ENCODE measurements at places on chromosomes 11 and 22.

- no peak for DNase-seq
Measured at GRCh38 chr11:60457576-60457975, 1.9 kb downstream of the MS4A1 start.

DNA sequence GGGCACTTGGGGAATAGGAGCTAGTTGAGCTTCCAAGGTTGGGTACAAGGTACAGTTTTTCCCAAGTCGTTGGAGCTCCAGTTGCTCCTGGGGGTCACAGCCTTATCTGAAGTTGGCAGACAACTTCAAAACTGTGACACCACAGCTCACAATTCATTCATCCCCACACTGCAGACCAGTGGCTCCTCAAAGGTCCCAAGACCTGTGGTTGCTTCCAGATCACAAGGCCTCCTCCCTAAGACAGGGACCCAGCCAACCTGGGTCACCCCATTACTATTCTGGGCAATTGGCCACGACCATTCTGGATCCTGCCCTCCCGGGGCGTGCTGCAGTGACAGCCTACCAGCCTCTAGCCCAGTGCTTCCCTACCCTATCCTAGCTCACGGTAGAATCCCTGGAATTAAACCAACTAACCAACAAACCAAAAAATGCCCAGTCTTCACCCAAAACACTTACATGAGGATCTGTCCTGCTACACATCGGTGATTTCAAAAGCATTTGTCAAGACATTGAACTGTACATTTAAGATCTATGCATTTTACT lies 862 bp upstream of the PDXP start:
- DNase-seq = peak; percentile 25

- no peak for DNase-seq
Measured at GRCh38 chr22:33515795-33516194, 404.5 kb downstream of the LARGE1 start.

GRCh38 chr11:33534575-33534974 lies 166.1 kb downstream of the C11orf91 start:
- peak; percentile 76 for DNase-seq

DNA sequence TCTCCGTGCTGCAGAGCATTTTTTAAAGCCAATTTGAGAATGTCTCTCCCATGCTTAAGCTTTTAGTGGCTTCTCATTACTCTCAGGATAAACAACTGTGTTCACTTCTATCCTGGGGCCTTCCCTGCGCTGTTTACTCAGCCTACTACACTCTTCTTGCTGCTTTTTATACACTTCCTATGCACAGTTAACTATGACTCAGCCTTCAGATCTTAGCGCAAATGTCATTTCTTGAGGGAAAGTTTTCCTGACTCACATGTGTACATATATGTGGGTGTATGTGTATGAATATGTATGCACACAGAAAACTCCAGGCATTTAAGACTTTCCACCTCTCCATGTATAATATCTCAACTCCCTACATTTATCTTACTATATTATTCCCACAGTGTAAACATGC lies 9.8 kb downstream of the THAP12 start:
- DNase-seq = peak; percentile 91

- no peak for DNase-seq
Measured at GRCh38 chr11:36105743-36106581, 162.1 kb downstream of the LDLRAD3 start.

GRCh38 chr11:67644472-67645418 lies 5.2 kb upstream of the TBX10 start:
- DNase-seq = no peak

DNA sequence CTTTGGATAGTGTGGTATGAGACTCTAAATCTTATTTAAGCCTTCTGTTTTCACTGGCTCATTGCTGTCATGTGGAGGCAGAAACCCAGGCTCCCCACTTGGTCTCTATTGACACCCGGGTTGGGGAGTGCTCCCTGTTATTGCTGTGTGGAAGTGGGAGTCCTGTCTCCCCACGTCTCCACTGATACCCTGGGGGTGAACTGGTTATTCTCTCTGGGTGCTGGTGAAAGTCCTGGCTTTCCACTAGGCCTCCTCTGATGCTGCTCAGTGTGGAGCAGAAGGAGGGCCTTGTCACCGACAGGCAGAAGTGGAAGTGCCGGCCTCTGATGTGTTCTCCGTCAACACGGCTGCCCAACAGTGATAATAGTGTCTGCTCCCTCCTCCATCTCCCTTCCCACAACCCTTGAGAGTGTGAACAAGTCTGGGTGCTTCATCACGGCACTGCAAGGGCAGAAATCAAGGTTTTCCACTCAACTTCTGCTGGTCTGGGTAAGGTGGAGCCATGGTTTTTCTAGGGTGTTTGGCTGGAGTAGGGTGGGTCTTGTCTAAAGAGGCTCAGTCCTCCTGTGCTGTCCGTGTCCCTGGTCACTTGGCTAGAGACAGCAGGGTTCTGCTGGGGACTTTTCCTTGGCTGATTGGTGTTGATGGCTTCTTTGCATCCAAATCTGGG lies 240.7 kb upstream of the B3GAT1 start:
- DNase-seq = no peak

DNA sequence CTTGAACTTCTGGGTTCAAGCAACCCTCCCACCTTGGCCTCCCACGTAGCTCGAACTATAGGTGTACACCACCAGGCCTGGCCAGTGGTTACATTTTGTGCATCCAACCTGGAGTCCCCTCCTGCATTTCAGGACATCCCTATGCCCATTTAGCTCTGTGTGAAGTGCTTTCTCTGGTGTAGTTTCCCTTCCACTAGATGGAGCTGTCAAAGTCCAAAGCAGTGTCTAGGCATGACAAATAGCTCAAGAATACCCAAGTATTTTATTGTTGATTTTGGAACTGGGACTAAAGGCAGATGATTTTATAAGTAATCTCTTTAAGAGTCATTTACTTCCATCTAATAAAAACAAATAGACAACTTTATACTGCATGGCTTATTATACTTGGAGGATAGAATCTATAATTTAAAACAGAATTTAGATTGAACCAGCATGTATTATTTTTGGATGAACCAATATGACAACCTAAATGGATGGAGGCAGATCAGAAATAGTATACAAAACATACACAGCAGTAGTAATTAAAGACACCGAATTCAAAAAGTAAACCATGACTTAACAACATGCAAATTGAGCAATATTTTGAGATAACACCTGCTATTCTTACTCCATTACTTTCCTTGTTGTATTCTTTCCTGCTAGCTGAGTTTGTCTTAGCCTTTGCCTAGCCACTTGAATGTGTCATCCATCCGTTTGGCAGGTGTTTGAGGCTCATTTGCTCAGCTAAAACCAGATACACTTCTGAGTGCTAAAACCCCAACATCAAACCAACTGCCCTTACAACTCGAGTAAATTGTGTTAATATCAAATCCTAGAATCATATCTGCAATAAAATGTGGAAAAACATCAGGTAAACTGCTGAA lies 37.7 kb downstream of the EIF4ENIF1 start:
- peak; percentile 73 for DNase-seq

DNA sequence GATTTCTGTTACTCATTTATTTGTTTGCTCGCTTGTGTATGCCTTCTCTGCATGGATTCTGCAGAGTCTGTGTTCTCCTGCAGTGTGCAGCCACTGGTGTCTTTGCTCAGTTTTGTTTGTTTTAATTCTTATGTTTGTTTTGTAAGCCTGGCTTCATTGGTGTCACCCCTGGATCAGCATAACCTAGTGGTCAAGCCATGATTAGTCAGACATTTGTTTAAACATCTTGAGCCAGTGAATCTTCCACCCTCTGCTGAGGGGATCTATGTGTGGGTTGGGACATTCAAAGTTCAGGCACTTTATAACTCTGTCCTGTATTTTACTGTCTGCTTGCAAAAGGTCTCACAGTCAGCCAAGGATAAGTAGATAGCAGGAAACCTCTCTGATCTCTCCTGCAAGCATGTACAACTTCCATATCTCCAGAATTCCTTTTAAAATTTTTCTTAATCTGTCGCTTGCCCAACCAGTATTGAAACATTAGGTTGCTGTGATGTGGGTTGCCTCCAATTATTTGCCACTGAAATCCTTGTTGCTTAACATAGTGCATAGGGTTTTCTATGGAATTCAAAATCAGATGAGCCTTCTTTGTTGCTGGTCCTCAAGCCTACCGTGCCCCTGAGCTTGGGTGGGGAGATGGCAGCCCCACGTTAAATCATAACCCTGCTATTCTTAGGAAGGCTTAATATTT lies 86.8 kb downstream of the KCNQ1OT1 start:
- DNase-seq = peak; percentile 2

DNA sequence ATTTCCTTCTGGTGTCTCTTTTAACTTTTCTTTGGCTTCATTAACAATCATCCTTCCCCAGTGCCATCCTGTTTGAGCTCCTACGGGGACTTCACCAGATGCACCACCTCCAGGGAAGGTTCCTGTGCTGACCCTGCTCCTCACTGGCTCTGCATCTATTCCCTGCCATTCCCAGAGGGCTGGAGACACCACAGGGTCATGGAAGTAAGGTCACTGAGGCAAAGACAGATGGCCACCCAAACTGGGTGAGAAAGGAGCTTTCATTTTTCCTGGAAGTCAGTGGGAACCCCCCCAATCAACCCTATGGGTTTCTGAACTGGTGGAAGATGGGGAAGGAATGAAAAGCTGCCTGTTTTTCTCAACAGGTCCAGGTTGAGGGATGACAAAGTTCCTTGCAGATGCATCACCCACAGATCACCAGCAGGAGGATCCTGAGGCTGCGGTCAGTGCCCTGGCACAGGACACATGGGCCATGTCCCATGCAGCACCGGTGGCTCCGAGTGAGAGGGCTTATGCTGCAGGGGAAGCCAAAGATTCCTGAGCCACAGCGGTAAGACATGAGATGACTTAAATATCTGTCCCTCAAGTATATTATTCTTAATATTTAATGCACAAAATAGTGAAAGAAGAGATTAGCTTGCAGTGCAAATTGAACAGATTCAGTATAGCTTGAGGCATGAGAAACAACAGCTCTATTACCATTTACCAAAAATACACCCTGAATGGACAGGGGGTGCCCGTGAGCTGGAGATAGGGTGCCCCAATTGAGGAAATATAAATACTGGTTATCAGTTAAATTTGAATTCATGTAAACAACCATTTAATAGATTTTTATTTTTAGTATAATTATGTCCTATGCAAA lies 73.0 kb upstream of the VPREB1 start:
- DNase-seq = peak; percentile 9

GRCh38 chr22:31876156-31876920 lies 68.0 kb upstream of the YWHAH start:
- DNase-seq = no peak

GRCh38 chr11:61268588-61269250 lies 26.4 kb downstream of the VWCE start:
- no peak for DNase-seq

GRCh38 chr11:62344210-62344609 lies 7.0 kb downstream of the ASRGL1 start:
- no peak for DNase-seq

DNA sequence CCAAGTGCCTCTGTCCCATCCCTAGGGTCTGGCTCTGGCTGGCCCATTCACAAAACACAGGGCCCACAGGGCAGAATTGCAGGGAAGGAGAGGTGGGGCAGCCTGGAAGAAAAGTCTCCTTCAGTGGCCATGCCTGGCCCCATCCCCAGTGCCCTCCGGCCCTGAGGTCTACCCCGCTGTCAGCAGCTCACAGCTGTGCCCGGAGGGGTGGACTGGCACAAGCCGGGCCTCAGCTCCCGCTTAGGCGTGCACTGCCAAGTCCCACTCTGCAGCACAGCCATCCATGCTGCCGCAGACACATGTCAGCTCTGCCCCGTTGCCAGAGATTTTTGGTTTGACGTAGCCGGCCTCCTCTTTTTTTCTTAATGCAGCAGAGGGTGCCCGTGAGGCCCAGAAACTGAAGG lies 3.9 kb upstream of the SCN2B start:
- peak; percentile 21 for DNase-seq

DNA sequence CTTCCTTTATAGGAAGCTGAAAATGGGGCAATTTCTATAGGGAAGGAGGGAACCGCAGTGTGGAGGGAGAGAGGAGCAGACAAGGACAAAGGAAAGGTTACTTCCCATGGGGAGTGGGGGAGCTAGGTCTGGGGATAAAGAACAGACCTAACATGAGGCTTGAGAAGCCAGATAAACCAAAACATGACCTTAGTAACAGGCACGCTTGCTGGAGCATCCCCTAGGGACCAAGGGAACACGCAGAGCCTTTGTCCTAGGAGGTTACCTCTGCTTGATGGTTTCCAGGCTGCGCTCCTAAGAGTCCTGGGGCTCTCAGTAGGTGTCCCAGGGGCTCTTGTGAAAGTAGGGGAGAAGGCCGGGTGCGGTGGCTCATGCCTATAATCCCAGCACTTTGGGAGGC lies 271.4 kb upstream of the NCAM1 start:
- no peak for DNase-seq

DNA sequence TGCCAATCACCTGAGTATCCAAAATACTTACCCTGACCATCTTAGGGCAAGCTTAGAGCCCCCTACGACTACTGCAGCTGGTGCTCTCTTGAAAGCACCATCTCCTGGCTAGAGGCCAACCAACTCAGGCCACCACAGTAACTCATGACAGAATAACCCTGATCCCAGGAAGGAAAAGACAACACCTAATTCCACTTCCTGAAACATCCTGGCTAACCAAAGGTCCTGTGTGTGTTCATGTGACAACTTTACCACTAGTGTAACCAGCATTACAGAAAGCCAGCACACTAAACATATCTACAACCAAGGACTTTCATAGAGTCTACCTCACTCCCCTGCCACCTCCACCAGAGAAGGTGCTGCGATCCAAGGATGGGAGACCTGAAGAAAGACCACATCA lies 17.4 kb upstream of the TMEM45B start:
- DNase-seq = no peak

- DNase-seq = peak; percentile 26
Measured at GRCh38 chr11:128737704-128738103, 43.8 kb downstream of the FLI1 start.

- no peak for DNase-seq
Measured at GRCh38 chr11:19116276-19116970, 545 bp upstream of the ZDHHC13 start.

- no peak for DNase-seq
Measured at GRCh38 chr11:66920978-66921784, 37.0 kb downstream of the PC start.

- DNase-seq = peak; percentile 40
Measured at GRCh38 chr22:26888887-26889286, 231.5 kb downstream of the MIAT start.

- DNase-seq = no peak
Measured at GRCh38 chr11:35012467-35013191, 96.2 kb downstream of the PDHX start.

DNA sequence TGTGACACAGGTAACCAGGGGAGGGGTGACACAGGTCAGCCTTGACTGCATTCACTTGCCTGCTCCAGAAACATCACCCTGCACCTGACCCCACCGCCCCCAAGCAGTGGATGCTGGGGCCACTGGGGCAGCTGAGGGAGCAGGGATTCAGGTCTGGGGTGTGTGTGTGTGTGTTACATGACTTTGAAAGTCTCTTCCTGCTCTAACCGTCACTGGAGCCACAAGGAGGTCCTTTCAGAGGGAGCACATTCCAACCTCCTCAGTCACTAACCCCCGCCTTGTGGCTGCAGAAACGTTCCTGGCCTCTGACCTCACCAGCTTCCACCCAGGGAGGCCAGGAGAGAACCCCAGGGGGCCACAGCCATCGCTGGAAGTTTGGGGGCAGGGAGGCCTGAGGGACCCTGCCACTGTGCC lies 2.9 kb upstream of the FOSL1 start:
- DNase-seq = peak; percentile 74

- no peak for DNase-seq
Measured at GRCh38 chr22:19928207-19928606, 13.4 kb upstream of the COMT start.
